ENCODE measurements at places on chromosomes 4 and X.

- no peak for DNase-seq
Measured at GRCh38 chrX:23879380-23880090, 28.2 kb downstream of the APOO start.

- DNase-seq: peak; percentile 56
Measured at GRCh38 chrX:135345107-135345589, 35.9 kb downstream of the ETDC start.

GRCh38 chr4:159272273-159273140 is 169.6 kb downstream of the RAPGEF2 start:
- DNase-seq: peak; percentile 57

DNA sequence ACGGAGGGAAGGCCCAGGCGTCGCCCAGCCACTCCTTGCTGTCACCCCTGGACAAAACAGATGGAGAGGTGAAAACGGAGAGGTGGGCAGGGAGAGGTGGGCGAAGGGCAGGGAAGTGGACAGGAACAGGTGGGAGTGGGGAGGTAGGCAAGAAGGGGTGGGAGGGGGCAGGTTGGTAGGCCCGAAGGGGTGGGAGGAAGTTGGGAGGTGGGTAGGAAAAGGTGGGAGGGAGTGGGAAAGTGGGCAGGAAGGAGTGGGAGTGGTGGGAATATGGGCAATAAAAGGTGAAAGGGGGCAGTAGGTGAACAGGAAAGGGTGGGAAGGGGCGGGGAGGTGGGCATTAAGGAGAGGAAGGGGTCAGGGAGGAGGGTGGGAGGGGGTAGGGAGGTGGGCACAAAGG is 9.0 kb upstream of the MAGEC1 start:
- DNase-seq: no peak

DNA sequence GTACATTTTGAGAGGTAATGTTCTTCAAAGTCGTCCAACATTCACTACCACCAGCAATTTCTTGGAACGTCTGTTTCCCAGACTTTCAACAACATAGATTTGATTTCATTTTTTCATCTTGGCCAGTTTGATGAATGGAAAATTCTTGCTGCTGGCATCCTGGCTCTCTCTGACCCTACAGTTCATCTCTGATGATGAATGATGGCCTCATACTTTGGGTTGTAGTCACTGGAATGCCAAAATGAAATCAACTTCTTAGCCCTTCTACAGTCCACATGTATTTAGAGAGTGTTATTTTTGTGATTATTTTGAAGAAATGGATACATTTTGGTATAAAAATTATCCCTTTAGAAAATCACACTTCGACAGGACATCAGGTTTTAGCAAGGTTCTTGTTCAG is 8.8 kb downstream of the CHST7 start:
- DNase-seq: peak; percentile 83

- peak; percentile 6 for DNase-seq
Measured at GRCh38 chrX:2188330-2188792, 312.4 kb downstream of the DHRSX start.

DNA sequence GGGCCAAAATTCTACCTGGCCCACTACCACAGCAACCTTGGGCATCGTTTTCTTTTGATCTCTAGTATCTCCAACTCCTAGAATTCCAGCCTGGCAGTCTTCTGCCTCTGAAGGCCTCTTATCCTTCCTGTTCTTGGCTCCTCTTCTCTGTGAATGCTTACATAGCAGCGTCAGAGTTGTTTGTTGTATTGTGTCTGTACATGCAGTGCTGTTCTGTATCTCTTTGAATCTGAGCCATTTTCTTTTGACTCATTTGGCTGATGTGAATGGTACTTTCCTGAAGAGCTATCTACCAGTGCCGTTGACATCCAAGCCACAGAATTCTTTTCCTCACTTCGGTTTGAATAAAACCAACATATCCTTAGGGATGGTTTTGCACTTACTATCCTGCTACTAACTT is 79.2 kb downstream of the TMEM164 start:
- peak; percentile 46 for DNase-seq

- DNase-seq: no peak
Measured at GRCh38 chr4:1250921-1251772, 2.2 kb upstream of the CTBP1 start.

GRCh38 chr4:41749631-41750039 is 1.1 kb upstream of the PHOX2B start:
- DNase-seq: no peak

- peak; percentile 47 for DNase-seq
Measured at GRCh38 chr4:142416711-142417275, 429.3 kb downstream of the INPP4B start.

DNA sequence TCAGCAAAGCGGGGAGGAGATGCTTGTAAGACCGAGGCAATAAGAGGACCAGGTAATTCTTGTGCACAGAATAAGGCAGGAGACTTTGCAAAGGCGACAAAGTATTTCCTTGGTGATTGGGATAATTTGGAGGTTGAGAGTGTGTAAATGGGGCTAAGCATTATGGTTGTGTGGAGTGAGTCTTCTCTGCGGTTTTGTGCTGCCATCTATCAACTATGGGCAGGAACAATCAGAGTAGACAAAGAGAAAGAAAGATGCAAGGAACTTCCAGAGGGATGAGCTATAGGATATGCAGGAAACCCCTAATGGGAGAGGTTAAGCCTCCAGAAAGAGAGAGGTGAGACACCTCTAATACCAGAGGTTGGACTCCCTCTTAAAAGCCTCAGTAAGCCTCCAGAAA is 339.8 kb downstream of the PAPSS1 start:
- DNase-seq: peak; percentile 30

GRCh38 chrX:44904542-44905115 is 31.6 kb downstream of the KDM6A start:
- no peak for DNase-seq

DNA sequence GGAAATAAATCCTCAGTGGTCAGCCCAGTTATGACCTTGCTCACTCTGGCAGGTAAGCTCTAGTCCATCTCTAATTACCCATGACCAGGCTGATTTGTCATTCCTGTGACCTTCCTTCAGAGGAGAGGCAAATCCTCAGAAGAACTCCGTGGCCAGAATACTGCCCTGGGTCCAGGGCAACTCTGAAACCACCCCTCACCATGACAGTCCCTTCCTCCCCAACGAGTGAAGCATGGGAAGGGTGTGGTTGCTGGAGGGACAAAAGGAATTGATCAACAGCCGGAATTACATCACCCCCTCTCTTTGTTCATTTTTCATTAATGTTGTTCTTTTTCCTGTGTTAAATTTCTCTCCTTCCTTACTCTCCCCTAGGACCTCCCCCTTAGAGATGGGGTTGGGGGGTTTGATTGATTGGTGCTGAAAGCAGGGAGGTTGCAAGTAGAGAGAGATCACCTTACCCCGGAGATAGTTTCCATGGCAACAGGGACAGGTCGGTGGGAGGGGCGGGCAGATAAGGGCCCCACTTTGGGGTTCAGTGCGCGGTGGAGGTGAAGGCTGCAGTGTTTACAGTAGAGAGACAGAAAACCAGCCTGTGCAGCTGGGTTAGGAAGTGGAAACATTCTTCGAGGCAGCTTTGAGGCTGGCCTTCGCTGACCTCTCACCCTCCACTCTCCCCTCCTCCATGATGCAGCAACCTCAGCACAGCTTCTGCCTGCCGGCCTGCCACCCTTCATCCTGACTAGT is 647.4 kb downstream of the BCOR start:
- DNase-seq: no peak

- no peak for DNase-seq
Measured at GRCh38 chr4:99753931-99754330, 62.7 kb upstream of the DAPP1 start.

DNA sequence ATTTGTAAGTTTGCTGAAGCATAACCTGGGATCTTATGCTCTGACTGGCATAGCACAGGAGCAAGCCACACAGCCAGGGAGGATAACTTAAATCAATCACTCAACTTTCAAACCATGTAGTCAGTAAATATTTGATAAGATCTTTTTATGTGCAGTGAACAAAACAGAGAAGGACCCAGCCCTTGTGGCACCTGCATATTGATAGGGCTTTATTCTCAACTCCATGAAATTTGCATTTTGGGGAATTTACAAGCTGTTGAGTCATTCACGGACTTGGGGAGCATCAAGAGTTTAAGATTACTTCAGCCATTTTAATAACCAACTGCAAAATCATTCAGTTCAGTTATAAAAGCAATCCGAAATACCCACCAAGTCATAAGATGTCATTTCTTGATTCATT is 122.6 kb downstream of the COMMD8 start:
- DNase-seq: no peak

DNA sequence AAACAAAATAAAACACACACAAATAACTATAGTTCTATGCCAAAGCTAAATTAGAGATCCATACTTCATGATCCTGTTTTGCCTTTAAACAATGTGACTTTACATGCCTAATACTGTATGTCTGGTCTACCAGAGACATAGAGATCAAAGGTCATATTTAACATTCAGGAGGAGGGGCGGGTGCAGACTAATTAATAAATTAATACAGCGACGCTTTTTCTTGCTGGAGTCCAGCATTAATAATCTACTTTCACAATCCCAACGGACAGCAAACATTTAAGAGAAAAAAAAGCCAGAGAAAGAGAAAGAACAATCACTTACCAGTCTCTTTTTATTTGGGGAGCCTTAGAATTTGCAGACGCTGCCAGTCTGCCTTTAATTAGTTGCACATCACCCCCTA is 509 bp downstream of the CXXC4 start:
- no peak for DNase-seq

DNA sequence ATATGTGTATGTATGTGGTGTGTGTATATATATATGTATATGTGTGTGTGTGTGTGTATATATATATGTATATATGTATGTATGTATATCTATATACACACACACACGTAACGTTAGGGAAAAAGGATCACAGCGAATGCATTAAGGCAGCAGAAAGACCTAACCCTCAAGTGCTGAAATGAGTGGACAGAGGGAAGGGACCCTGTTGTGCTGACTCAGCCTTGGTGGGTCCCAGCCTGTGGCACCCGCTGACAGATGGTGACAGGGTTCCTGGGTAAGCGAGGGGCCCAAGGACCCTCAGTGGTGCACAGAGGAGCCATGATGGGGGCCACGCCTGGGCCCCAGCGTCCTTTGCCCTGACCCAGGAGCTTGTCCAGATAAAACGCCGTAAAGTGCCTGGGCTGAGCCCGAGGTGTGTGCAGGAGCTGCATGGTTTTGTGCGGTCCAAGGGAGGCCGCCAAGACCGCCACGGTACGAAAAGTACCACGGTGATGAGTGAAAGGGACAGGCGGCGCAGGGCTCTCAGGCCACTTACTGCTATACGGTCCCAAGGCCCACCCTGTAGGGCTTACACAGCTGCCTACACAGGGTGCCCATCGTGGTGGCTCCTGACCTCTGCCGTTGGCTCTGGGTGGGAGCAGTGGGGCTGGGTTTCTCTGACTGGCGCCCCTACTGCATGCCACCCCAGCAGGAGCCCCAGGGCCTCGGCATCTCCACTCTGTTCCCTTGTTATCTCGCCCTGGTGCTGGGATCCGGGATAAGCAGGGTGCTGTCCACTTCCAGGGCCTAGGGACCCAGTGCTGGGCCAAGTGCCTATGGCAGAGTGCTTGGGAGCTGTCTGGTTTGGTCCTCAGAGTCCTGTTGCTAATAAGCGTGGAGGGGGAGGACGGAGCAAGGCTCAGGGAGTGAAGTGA is 10.0 kb downstream of the SH3BP2 start:
- no peak for DNase-seq

- peak; percentile 10 for DNase-seq
Measured at GRCh38 chrX:150575419-150575814, 7.0 kb downstream of the MTM1 start.

GRCh38 chrX:24646745-24647182 is 383 bp downstream of the PCYT1B start:
- DNase-seq: no peak

DNA sequence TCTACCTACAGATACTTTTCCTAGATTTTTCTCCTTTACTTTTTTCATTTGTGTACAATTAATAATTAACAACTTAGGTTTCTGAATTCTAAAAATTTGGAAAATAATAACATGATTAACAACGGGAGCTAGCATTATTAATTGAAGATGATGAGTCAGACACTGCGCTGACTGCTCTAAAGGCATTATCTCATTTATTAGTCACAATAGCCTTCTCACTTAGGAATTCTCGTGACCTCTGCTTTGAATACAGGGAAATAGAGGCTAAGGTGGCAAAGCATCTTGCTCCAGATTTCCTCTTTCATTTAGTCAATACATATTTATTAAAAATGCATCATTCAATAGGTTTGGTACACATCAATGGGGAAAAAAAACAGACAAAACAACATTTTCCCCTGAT is 441.3 kb downstream of the PCDH18 start:
- DNase-seq: no peak

GRCh38 chrX:5650904-5651303 is 577.8 kb downstream of the NLGN4X start:
- DNase-seq: no peak

DNA sequence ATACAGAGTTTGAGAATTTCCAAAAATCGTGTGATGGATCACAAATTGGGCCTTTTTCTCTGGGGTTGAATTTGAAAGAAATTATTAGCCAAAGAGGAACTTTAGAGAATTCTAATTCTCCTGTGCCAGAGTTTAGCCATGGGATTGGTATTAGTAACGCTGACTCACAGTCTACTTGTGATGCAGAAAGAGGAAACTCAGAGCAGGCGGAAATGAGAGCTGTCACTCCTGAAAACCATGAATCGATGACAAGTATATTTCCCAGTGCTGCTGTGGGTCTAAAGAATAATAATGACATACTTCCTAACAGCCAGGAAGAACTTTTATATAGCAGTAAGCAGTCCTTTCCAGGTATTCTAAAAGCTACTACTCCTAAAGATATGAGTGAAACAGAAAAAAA is 64.9 kb downstream of the N4BP2 start:
- DNase-seq: peak; percentile 80

DNA sequence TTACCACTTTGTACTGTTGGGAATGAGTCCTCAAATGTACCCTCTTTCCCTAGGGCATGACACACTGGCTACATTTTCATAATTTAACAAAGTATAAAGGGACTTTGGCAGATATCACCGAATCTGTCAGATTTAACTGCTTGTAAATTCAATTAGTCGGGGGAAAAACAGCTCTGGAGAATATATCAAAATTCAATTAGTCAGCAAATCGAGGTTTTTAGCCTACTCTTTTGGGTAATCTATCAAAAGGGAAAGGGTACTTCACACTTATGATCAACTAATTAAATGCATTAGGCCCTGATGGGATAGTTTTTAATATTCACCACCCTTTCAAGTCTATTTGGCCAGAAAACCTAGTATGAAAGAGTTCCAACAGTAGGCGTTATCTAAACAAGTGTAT is 141.0 kb downstream of the IL1RAPL2 start:
- DNase-seq: no peak

- peak; percentile 13 for DNase-seq
Measured at GRCh38 chr4:65880594-65880993, 210.3 kb upstream of the EPHA5 start.

Data from fibroblast of skin of back (primary cell).